ENCODE measurements at places on chromosomes 12 and 14.

- no peak for DNase-seq
Observed at GRCh38 chr12:60043236-60043635, 447.4 kb downstream of the SLC16A7 start.

DNA sequence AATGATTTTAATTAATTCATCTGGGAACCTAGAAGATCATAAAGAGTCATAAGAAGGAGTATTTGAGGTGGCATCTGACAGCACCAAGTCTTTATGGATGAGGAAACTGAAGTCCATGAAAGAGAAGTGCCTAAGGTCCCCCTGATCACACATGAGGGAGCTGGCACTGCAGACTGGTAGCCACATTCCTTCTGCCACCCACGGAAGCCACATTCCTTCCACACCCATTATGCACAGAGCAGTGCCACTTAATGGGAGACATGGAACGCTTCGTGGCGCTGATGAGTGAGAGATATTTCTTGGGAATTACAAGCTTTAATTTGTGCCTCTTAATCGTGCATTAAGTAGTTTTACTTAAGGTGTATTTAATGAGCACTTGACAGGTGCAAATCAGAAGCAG lies 139.3 kb upstream of the NTF3 start:
- DNase-seq: no peak

- DNase-seq: no peak
Observed at GRCh38 chr14:53608369-53608768, 348.3 kb downstream of the BMP4 start.

DNA sequence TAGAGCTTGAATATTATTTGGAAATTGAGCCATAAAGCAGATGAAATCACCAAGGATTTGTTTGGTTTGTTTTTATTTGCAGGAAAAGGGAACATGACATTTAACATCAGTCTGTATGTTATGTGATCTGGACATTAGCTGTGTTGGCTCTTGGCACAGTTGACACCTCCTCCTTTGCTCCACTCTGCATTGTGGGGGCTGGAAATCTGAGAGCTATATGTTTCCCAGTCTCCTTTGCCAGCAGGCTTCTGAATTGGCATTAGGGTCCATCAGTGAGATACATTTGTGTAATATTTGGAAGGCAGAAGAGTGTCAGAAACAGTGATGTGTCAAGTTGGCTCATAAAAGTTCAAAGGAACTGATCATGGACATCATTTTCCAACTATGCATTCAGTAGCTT lies 322.1 kb upstream of the ATP2B1 start:
- DNase-seq: no peak

- no peak for DNase-seq
Observed at GRCh38 chr12:62726471-62726980, 208.4 kb downstream of the PPM1H start.

GRCh38 chr12:64258576-64258975 lies 36.5 kb upstream of the KICS2 start:
- DNase-seq: no peak

- DNase-seq: no peak
Observed at GRCh38 chr12:42684802-42685071, 95.2 kb upstream of the PRICKLE1 start.

- no peak for DNase-seq
Observed at GRCh38 chr12:107291018-107291417, 197.7 kb upstream of the CRY1 start.

DNA sequence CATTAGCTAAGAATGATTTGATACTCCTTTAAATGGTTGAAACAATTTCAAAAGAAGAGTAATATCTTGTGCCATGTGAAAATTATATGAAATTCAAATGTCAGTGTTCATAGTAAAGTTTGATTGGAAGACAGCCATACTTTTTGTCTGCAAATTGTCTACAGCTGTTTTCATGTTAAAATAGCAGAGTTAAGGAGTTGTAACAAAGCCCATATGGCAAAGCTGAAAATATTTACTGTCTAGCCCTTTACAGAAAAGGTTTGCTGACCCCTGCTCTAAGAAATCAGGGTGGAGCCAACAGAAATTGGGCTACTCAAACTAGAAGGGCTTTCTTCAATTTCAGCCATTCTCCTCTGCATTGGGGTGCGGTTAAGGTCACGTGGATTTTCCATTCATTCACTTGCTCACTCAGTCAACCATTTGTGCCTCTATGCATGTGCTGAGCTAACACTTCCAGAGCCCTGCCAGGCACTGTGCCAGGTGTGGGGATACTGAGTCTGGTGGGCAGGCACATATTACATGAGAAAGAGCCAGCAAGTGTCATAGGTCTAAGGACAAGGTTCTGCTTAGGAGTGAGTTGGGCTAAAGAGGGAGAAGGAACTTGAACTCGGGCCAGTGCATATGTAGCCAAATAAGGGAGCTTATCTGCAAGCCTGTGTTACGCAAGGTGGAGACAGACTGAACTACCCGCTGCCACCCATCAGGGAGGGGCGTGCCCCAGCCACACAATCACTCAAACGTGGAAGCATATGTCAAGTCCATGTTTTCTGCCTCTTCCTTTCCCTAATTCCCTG lies 139.8 kb upstream of the NOS1 start:
- no peak for DNase-seq

GRCh38 chr12:11545484-11546330 lies 103.8 kb upstream of the ETV6 start:
- DNase-seq: peak; percentile 22

GRCh38 chr12:80432061-80432460 lies 12.0 kb upstream of the PTPRQ start:
- no peak for DNase-seq

DNA sequence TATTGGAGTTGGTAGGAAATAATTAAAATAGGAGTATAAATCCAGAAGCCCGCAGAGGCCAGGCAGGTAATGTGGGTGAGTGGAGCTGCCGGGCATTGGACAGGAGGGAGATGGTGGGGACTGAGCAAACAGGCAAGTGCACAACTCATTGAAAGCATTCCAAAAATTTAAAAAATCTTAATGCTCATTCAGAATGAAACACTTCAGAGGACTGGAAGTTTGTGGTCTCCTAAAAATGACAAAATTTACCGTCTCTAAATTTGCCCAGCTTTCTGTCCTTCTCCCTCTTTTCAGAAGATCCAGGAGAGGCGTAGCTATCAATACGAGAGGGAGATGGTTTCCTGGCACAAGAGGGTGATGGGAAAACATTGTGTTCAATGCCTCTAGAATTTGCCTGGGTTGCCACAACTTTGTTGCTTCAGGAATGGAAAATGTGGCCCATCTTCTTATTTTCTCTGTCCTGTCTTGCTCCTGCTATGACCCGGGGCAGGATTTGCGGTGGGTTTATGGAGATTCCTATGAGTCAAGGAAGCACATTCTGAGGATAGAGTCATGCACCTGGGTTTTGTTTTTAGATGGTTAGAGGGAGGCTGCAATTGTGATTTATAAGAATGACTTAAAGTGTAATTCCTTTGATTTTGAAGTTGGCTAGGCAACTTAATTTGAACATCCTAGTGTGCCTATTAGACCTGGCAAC lies 72.2 kb downstream of the BORCS5 start:
- DNase-seq: no peak

DNA sequence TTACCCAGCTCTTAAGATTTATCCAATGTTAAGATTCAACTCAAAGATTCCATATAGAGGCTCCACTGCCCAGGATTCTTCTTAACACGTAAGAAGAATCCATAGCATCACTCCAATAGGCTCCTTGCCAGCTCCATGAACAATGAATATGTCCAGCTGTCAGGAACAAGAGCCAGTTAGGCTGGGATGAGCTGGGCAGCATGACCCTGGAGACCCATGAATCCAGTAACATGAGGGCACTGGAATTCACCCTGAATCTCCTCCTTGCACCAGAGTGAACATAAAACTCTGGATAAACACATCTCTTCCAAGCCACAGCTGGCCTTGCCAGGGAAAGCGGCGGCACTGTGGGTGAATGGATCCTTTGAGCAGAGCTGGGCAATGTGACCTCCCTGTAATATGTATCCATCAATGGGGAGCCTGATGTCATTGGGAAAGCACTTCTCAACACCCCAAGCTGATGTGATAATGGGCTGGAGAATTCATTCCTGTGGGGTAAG lies 24.4 kb upstream of the TC2N start:
- DNase-seq: no peak

GRCh38 chr12:109277899-109278762 lies 31.0 kb downstream of the FOXN4 start:
- no peak for DNase-seq
